Left lung (tissue), 14 donors: ENCODE measurements at places on chromosomes 7 and 10. TPM values are rescaled to one million over a fixed set of nuclear protein-coding genes. Genes with fewer than 3 reads are reported as not detected.

DNA sequence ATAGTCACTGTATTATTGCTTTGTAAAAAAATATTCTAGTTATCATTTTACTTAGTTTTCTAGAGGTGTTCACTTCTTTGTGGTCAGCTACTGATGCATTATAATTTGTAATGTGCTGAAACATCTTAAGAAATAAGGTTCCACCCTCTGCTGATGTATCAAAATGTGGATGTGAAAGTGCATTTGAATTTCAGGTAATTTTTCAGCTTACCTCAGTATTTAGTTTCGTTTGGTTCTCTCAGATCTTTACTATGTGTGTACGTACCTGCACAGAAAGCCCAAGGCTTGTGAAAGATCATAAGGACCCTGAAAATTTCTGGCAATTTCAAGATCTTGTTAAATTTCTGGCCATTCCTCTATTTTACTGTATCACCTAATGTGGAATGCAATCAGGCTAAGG lies 542.3 kb upstream of the TPK1 start:
- no peak overlapping the region for H3K4me3 ChIP-seq
- no peaks in the 10 kb centered on the region for H3K36me3 ChIP-seq
- H3K27me3 ChIP-seq = no peaks in the 10 kb centered on the region
- H3K4me1 ChIP-seq = no peaks in the 10 kb centered on the region

- no peak for DNase-seq
- no peaks in the 10 kb centered on the region for H3K4me1 ChIP-seq
- no peak overlapping the region for H3K27ac ChIP-seq
Measured at GRCh38 chr7:19061331-19061730, 56.1 kb downstream of the TWIST1 start.

- H3K4me1 ChIP-seq = no peaks in the 10 kb centered on the region
- DNase-seq = no peak
- no peaks in the 10 kb centered on the region for H3K27me3 ChIP-seq
- no peak overlapping the region for H3K27ac ChIP-seq
- no peak overlapping the region for H3K4me3 ChIP-seq
Measured at GRCh38 chr7:70616211-70616610, 515.7 kb upstream of the GALNT17 start.

GRCh38 chr7:50557099-50557498 lies 8.1 kb downstream of the DDC start:
- H3K4me3 ChIP-seq = no peak overlapping the region
- no peaks in the 10 kb centered on the region for H3K27me3 ChIP-seq
- DNase-seq = no peak
- no peaks in the 10 kb centered on the region for H3K4me1 ChIP-seq

DNA sequence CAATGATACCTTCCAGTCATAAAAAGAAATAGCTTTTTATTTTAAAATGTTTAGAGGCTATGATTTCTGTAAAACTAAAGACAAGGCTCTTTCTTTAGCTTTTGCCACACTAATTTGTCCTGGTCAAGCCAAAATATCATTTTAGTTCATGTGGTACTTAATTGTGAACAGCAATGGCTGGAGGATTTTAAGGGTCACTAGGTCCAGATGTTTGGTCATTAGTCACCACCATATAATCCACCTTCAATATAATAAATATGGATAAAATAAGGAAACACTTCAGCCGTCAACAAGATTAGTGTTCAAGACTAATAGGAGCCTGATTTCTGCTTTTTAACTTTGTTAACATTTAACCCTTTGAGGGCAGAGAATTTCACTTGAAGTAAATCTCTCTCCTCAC lies 50.0 kb upstream of the HGF start:
- H3K4me1 ChIP-seq = no peaks in the 10 kb centered on the region
- no peak overlapping the region for H3K27ac ChIP-seq
- H3K36me3 ChIP-seq = no peaks in the 10 kb centered on the region

- no peak for DNase-seq
- H3K27ac ChIP-seq = no peak overlapping the region
- H3K27me3 ChIP-seq = no peaks in the 10 kb centered on the region
- no peaks in the 10 kb centered on the region for H3K36me3 ChIP-seq
- no peak overlapping the region for H3K4me3 ChIP-seq
- no peaks in the 10 kb centered on the region for H3K4me1 ChIP-seq
Measured at GRCh38 chr10:8873310-8873709, 818.8 kb downstream of the GATA3 start.

GRCh38 chr7:115731796-115732471 lies 298.6 kb downstream of the TFEC start:
- H3K4me3 ChIP-seq = no peak overlapping the region
- H3K36me3 ChIP-seq = no peaks in the 10 kb centered on the region
- no peak overlapping the region for H3K27ac ChIP-seq

DNA sequence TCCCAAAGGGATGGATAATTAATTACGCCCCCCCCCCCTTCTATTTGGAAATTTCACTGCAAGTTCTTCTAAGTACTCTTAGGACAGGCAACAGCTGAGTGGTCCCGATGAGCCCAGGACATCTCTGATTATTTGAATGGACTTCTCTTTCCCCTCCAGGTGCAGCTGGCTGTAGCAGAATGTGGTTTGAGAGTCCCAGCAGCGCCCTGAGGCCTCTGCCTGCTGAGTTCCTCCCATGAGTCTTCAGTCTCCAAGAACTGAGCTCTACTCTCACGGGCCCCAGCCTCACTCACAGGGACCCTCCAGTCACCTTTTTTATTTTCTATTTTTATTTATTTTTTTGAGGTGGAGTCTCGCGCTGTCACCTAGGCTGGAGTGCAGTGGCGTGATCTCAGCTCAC lies 63.6 kb upstream of the SFMBT2 start:
- H3K4me3 ChIP-seq = no peak overlapping the region
- H3K27me3 ChIP-seq = no peaks in the 10 kb centered on the region
- H3K27ac ChIP-seq = no peak overlapping the region
- no peaks in the 10 kb centered on the region for H3K36me3 ChIP-seq
- DNase-seq = no peak
- H3K4me1 ChIP-seq = peaks cover 14% of the 10 kb centered on the region

- no peaks in the 10 kb centered on the region for H3K27me3 ChIP-seq
- H3K4me3 ChIP-seq = no peak overlapping the region
- no peak for DNase-seq
- no peaks in the 10 kb centered on the region for H3K36me3 ChIP-seq
- no peak overlapping the region for H3K27ac ChIP-seq
- H3K4me1 ChIP-seq = no peaks in the 10 kb centered on the region
Measured at GRCh38 chr7:94244760-94245159, 149.9 kb upstream of the COL1A2 start.

- H3K27me3 ChIP-seq = no peaks in the 10 kb centered on the region
- no peaks in the 10 kb centered on the region for H3K4me1 ChIP-seq
- H3K36me3 ChIP-seq = no peaks in the 10 kb centered on the region
- no peak for DNase-seq
- H3K4me3 ChIP-seq = no peak overlapping the region
Measured at GRCh38 chr7:12747687-12748306, 60.4 kb downstream of the ARL4A start.

- H3K27ac ChIP-seq = no peak overlapping the region
- no peaks in the 10 kb centered on the region for H3K4me1 ChIP-seq
- no peaks in the 10 kb centered on the region for H3K27me3 ChIP-seq
Measured at GRCh38 chr10:133445268-133445732, 8.4 kb upstream of the SCART1 start.

CHRM2 gene
- total RNA-seq = 0.96 TPM

BAMBI gene
- 7.5 TPM for total RNA-seq

SGMS1 gene
- 47.0 TPM for total RNA-seq

ADAM12 gene
- 22.4 TPM for total RNA-seq

GPAM gene
- total RNA-seq = 19.0 TPM

FKBP6 gene
- total RNA-seq = not detected

KLF14 gene
- total RNA-seq = not detected

SUMF2 gene
- total RNA-seq = 151 TPM

NKX6-2 gene
- not detected for total RNA-seq

GIMAP6 gene
- 19.4 TPM for total RNA-seq

GPR37 gene
- total RNA-seq = 2.5 TPM
